Activated T-cell treated with anti-CD3 and anti-CD28 coated beads, Interleukin-2, amount 50 U/mL, for 24 hours (primary cell): ENCODE measurements at places on chromosomes 6 and 20.

DNA sequence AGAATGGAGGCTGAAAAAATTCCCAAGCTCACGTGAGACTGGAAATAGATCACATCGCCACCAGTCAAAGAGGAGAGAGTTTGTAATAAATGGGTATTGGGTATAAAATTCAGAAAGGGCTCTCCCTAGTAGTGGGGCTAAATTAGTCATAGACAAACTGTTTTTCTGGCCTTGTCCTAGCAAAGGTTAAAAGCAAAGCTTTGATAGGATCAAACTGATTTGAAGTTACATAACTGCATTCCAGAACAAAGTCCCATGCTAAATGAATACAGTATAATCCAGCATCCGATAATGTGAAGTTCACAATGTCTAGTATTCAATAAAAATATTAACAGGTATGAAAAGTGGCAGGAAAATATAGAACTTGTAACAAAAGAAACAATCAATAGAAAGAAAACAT, 149.8 kb upstream of the ATXN1 start:
- H3K36me3 ChIP-seq = no peaks in the 10 kb centered on the region
- H3K4me3 ChIP-seq = no peak overlapping the region
- no peak for DNase-seq
- peaks cover 14% of the 10 kb centered on the region for H3K27me3 ChIP-seq

DNA sequence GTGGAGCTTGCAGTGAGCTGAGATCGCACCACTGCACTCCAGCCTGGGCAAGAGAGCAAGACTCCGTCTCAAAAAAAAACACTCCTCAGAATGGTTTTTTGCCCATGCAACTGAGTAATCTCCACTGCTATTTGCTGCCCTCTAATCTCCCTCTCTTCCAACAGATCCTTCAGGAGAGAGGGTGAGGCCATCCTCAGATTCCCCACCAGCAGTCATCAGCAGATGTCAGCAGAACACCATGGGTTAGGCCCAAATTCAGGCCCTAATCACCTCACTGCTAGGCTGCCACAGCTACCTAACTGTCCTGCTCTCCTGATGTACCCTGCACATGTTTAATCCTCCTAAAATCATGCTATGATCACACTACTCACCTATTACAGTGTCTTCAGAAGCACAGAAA, 63.2 kb upstream of the BEND6 start:
- H3K27me3 ChIP-seq = no peaks in the 10 kb centered on the region
- DNase-seq = no peak
- H3K4me3 ChIP-seq = no peak overlapping the region

DNA sequence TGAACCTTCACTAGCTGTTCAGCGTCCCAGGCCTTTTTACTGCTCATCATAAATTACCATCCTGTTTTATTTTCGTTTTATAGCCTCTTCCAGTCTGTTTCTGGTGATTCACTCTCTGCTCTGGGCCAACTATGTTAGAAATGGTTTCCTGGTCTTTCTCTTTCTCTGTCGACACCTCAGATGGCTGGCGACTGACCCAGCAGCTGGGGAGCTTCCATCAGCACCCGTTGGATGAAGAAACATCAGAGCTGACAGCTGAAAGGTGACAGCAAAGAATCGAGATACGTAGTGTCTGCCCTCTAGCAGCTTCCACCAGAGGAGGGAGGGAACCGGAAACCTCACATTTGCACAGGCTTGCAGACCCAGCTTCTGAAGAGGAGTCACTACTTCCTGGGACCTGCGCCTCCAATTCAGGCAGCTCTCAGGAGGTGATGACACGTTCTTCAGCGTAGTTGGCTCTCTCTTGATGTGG, 82.9 kb upstream of the MLN start:
- H3K4me1 ChIP-seq = peaks cover 6% of the 10 kb centered on the region
- no peaks in the 10 kb centered on the region for H3K36me3 ChIP-seq
- H3K27me3 ChIP-seq = no peaks in the 10 kb centered on the region

GRCh38 chr20:56628873-56629463, at the start of gene TFAP2C:
TFAP2C (plus strand) TSS chr20:56629306; CDS start chr20:56629545, 239 bp downstream.
- DNase-seq = peak; percentile 39
- H3K4me1 ChIP-seq = peaks cover 19% of the 10 kb centered on the region
- peak within 1 kb of the TSS; percentile 29 for H3K4me3 ChIP-seq
- H3K36me3 ChIP-seq = no peaks in the 10 kb centered on the region
- no peak within 1 kb of the TSS for H3K27ac ChIP-seq

GRCh38 chr6:85192186-85192585, 257.7 kb upstream of the NT5E start:
- no peaks in the 10 kb centered on the region for H3K36me3 ChIP-seq
- no peaks in the 10 kb centered on the region for H3K27me3 ChIP-seq
- H3K27ac ChIP-seq = no peak overlapping the region
- H3K4me1 ChIP-seq = no peaks in the 10 kb centered on the region
- no peak for DNase-seq

DNA sequence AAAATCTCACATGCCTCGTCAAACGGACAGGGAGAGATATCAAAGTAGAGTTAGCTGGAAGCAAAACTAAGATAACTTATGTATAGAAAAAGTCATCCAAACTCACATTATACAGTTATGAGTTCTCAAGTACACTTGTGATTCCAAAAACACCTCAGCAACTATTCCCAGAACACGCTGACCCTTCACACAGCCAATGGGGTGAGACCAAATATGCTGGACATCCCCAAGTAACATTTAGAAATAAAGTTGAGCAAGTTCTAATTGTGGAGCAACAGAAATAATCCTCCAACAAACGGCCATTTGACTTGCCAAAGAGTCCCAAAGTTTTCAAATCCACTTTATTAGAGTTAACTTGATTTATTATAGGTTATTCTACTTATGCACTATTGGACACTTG, 52.4 kb downstream of the LY86 start:
- no peaks in the 10 kb centered on the region for H3K36me3 ChIP-seq
- no peaks in the 10 kb centered on the region for H3K27me3 ChIP-seq
- H3K27ac ChIP-seq = no peak overlapping the region
- no peak for DNase-seq

GRCh38 chr6:53630533-53631226, 34.9 kb downstream of the KLHL31 start:
- peaks cover 17% of the 10 kb centered on the region for H3K27me3 ChIP-seq
- H3K4me3 ChIP-seq = no peak overlapping the region
